ENCODE measurements at places on chromosomes 3 and 15.

- no peak for DNase-seq
Measured at GRCh38 chr3:27353221-27353620, 16.0 kb downstream of the NEK10 start.

DNA sequence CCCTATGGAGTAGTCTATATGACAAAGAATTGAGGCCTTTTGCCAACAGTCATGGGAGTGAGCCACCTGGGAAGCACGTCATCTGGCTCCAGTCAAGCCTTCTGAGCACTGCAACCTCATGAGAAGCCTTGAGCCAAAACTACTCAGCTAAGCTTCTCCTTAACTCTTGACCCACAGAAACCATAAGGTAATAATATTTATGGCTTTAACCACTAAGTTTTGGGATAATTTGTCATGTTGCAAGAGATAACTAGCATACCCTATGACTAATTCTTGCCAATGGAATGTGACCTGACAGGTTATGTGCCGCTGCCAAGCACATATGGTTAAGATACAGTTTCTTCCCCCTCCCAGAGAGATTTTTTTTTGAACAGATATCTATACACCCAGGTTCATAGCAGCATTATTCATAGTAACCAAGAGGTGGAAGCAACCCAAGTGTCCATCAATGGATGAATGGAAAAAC, 11.8 kb upstream of the SLC6A11 start:
- no peak for DNase-seq

GRCh38 chr3:120113128-120114116, 19.2 kb upstream of the GSK3B start:
- DNase-seq, result no peak

- DNase-seq, result no peak
Measured at GRCh38 chr3:115388166-115388565, 235.1 kb upstream of the GAP43 start.

DNA sequence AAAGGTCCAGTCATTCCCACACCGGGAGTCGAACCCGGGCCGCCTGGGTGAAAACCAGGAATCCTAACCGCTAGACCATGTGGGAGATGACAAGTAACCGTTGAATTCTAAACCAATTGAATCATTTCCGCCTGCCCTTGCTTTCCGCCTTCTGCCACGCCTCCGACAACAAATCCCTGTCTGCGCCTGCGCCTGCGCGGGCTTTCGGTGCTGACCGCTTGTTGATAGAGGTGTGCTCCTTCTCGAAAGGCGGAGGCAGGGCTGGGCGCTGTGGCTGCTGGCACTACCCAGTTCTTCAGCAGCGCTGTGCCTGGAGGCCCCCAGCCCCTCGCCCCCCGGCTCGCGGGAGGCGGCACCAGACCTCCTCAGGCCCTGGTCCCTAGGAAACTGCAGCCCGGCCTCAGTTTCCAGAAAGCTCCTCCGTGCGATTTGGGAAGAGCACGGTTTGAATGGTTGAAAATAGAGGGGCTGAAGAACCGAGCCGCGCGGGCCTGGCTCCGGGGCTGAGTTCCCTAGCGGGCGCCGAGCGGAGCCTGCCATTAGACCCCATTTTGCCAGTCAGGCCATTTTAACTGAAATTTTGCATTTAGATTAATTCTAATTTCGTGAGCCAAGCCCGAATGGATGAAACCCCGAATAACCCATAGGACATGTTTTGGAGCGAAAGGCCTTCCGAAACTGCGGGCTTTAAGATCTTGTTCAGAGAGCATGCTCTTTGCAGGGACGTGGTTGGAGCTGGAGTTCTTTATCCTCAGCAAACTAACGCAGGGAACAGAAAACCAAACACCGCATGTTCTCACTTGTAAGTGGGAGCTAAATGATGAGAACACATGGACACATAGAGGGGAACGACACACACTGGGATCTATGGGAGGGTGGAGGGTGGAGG, 219.3 kb upstream of the ATP10A start:
- DNase-seq, result peak; percentile 92

DNA sequence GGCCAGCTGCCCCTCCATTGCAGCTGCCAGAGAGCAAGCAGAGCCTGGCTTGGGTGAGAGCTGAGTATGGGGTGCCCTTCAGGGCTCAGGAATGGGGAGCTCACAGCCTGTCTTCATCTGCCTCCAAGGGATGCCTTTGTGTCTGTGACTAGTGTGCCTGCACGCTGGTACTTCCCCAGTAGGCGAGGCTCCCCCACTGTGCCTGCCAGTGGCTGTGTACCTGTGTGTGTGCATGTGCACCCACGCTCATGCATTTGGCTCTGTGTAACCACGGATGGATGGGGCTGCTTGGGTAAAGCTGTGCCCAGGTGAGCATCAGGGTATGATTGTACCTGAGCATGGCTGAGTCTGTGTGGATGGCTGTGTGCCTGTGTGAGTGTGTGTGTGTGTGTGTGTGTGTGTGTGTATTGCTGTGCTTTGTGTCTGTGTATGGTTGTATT, 2.3 kb upstream of the GRM2 start:
- DNase-seq, result no peak

- no peak for DNase-seq
Measured at GRCh38 chr15:84889313-84889990, 5.0 kb downstream of the SLC28A1 start.

DNA sequence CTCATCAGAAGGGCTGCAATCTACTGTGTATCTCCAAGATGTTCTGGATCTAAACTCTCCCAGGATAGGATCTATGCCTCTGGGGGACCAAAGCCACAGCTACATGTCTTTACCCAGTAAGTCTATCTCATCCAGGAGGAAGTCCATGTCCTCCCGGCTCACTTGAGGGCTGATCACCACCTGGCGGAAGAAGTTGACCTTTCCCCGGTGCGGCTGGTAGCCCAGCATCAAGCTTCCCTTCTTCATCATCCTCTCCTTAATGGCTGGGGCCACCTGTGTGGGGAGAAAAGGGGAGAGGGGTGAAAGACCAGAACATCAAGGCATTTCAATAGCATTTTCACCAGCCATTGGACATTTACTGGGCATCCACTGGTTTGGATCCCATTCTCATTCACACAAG, 121.7 kb downstream of the TGFBR2 start:
- no peak for DNase-seq

- no peak for DNase-seq
Measured at GRCh38 chr3:41640076-41640475, 321.8 kb downstream of the ULK4 start.

DNA sequence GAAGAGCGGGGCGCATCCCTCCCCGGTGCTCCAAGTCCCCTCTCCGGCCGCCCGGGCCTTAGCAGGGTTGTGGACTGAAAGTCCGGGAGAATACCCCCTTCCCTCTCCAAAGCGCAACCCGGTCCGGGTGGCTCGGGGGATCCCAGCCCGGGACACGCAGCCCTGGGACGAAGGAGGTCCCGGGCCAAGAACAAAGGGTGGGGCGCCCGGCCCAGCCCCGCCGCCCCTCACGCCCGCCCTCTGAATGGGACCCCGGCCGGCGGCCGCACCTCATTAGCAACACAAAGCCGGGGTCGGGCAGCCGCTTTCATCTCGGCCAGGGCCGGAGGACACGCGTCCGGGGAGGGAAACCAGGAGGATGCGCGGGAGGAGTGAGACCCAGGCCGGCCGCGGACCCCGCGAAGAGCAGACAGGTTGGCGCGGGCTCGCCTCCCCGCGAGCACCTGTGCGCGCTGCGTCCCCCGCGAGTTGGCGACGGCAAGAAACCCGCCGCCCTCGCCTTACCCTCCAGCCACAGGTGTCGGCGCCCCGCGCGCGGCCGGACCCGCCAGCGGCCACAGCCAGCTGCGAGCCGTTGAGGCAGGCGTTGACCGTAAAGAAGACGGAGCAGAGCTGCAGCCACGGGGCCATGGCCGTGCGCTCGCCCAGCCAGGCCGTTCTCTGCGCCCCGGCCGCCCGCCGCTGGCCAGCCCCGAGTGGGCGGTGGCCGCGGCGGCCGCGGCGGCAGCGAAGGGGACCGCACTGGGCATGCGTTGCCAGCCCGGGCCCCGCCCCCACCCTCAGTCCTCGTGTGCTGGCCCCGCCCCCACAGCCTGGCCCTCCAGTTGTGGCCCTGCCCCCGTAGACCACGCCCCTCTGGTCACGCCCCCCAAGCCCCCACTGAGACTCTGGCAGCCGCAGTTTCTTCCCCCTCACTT, at the start of gene IL17RD:
IL17RD (minus strand) TSS at position 697 of the 917 bp plus-strand sequence; CDS start at position 630, 67 bp downstream.
- peak; percentile 82 for DNase-seq

- DNase-seq, result no peak
Measured at GRCh38 chr3:81199587-81199986, 561.9 kb downstream of the GBE1 start.

DNA sequence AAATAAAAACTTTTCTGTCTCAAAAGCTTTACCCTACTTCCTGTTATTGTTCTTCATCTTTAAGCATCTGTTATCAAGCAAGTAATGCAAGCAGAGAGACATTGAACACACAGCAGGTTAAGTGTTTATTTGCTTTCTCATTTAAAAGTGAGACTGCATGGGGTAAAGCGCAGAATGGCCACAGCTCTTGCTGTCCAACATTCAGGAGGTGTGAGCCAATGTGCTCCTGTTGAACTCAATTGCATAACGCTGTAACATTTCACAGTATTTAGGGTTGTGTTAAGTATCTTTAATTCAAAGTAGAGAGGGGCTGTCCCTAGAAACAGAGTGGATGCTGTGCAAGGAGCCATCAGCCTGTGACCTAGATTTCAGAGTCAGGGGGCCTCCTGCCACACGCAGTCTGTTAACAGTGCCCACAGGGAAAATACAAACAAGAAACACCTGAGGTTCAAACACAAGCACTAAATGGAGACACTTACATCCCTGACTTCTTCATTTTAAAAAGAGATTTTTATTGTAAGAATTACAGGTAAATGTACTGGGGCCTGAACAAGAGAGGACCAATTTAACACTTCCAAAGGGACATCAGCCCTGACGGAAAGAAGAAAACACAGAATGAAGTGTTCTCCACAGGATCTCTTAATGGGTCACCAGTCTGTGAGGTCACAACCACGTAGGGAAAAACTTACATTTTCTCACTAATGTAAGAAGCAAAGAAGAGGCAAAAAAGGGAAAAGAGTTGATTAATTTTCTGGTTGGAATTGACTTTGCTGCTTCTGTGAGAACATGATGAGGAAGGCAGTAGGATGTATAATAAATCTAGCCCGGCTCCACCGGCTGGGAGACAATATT, 815.1 kb downstream of the VGLL3 start:
- no peak for DNase-seq

DNA sequence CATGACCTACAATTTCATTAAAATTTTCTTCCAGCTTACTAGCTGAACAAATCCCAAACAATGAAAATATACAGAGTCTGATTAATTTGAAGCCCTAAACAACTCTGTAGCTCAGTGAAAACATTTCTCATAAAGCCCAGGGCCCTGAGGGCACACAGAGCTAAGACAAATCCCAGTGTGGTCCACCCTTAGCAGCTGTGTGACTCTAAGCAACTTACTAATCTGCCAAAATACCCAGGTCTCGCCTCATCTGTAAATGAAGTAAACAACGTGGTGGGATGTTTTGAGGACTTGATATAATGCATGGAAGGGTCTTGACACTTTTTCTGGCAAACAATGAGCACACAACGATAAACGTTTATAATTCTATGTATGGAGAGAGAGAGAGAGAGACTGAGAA, 158.4 kb downstream of the FHIT start:
- no peak for DNase-seq

- DNase-seq, result no peak
Measured at GRCh38 chr3:167032267-167032876, 347.7 kb downstream of the ZBBX start.

- DNase-seq, result no peak
Measured at GRCh38 chr15:35399901-35400300, 146.1 kb downstream of the DPH6 start.

DNA sequence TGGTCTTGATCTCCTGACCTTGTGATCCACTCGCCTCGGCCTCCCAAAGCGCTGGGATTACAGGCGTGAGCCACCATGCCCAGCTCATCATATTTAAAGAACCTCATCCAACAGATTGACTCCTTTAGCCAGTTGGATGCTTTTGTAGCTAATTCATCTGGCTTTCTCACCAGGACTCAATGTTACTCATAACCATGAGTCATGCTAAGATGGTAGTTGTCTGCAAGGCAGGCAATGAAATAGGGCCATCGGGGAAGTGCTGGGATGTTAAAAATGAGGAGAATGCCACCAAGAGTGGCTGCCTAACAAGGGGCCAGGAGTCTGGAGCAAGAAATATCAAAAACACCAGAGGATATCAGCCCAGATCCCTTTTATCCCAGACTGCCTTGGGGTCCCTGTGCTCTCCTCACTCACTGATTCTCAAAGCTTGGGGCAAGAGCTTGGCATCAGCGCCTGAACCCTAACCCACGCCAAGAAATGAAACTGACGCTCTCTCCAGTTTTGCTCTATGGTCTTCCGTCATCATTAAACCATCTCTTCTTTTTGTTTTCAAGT, 7.4 kb upstream of the PCOLCE2 start:
- DNase-seq, result no peak

- no peak for DNase-seq
Measured at GRCh38 chr15:41629883-41630282, 30.3 kb upstream of the MGA start.

GRCh38 chr3:169827712-169828111, 15.0 kb upstream of the LRRC34 start:
- DNase-seq, result no peak

DNA sequence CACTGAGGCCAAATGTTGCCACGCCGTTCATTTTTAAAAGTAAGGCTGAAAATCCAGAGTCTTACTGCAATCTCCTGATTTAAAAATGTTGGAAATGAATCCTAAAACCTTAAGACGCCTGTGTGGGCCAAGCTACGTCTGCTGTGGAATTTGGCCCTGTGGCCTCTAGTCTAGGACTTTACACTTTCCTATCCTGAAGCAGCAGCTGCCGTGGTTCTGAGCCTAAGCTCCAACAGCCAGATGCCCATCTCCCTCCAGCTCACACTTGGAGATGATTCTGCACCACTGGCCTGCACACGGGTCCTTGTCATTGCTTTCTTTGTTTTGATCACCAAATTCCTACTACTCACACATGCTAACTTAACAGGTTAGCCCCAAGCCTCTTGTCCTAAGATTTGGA, 286.4 kb upstream of the LYSMD4 start:
- DNase-seq, result no peak

DNA sequence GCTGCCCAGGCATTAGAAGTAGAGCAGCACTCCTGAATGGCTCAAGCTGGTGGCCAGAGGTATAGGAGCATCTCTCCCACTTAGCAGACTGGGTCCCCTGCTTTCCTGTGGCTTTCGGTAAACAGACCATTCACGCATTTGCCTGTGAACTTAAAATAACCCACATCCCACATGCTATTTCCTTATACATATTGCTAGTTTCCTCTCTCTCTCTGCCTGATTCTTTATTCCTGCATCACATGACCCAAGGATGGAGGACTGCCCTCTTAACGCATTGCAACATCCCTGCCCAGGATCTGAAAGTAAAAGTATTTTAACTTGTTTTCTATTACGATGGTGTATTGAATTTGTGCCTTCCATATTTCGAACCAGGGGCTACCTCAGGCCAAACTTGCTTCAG, 43.4 kb upstream of the NLGN1 start:
- DNase-seq, result no peak

- no peak for DNase-seq
Measured at GRCh38 chr15:71245588-71245987, 130.3 kb downstream of the THSD4 start.

DNA sequence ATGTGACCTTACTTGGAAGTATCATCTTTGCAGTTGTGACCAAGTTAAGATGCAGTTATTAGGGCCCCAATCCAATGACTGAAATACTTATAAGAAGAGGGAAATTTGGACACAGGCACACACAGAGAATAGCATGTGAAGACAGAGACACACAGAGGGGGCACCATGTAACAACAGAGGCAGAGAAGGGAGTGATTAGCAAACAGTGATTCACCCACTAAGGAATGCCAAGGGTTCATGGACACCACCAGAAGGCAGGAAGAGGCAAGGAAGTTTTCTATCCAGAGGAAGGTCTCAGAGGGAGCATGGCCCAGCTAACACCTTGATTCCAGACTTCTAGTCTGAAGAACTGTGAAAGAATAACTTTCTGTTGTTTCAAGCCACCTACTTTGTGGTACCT, 25.0 kb downstream of the SIDT1 start:
- DNase-seq, result no peak
